ENCODE measurements at places on chromosomes 12 and 14. TPM values are rescaled to one million over a fixed set of nuclear protein-coding genes. Genes with fewer than 3 reads are reported as not detected.

DNA sequence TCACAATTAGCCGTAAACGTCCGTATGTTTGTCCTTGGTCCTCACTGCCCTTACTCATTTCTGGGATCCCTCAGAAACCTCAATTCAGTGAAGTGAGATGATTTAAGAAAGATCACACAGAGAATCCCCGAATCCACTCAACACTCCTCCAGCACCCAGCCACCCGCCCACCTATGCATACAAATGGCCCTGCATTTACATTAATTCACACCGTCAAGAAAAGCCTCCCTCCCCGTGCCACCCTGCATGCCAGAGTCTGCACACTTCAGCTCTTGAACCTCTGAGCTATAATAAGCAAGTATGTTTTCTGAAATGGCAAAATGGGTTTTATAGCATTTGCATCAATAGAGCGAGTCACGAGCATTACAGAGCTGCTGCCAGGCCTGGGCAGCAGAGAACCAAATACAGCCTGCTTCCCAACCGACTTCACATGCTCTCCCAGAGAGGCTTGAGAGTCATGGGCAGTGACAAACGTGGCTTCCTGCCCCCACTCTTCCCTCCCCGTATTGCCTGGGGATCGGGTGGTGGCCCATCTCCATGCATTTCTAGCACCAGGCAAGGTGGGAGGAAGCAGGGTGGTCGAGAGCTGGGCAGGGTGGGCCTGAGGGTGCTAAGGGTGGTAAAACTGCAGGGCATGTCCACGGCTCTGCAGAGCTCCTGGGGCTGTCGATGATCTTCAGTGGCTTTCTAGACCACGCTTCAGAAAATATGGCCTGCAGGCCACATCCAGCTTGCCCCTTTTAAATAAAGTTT, 177.6 kb downstream of the RIMBP2 start:
- no peak for DNase-seq

DNA sequence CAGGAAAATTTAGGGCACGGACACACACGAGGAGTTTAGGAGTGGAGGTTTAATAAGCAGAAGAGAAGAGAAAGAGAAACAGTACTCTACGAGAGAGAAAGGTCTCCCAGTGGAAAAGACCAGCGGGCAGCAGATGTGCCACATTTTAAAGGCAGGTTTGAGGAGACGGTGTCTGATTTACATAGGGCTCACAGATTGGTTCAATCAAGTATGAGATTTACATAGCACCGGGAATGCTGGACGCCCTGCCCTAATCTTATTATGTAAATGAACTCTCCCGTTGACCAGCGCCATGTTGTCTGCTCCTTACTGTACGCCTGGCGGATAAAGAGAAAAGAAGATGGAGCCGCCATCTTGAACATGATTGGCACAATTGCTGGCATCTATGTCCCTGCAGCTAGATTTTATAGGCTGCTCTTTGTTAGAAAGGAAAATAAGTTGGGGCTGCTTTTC, 17.9 kb downstream of the NFKBIA start:
- DNase-seq, result no peak

Gene PRKD1
- 4.9 TPM for total RNA-seq

Gene MEG3
- 0.69 TPM for total RNA-seq

Gene BICDL1
- 3.2 TPM for total RNA-seq

Gene SMIM41
- total RNA-seq, result not detected

Measured in NCI-H460 (cell line).